Aorta (tissue), 5 donors: ENCODE measurements at places on chromosomes 13 and 19. TPM values are rescaled to one million over a fixed set of nuclear protein-coding genes. Genes with fewer than 3 reads are reported as not detected.

GRCh38 chr19:18297308-18297707 is 15.9 kb upstream of the JUND start:
- no peaks in the 10 kb centered on the region for H3K4me1 ChIP-seq
- no peaks in the 10 kb centered on the region for H3K27me3 ChIP-seq
- no peak for DNase-seq
- no peaks in the 10 kb centered on the region for H3K36me3 ChIP-seq
- H3K27ac ChIP-seq = no peak overlapping the region

GRCh38 chr13:31982124-31982523 is 49.5 kb upstream of the FRY start:
- no peak overlapping the region for H3K4me3 ChIP-seq
- no peaks in the 10 kb centered on the region for H3K36me3 ChIP-seq
- no peak for DNase-seq
- no peak overlapping the region for H3K27ac ChIP-seq
- no peaks in the 10 kb centered on the region for H3K4me1 ChIP-seq
- H3K27me3 ChIP-seq = no peaks in the 10 kb centered on the region

GRCh38 chr13:59354665-59355369 is 808.9 kb downstream of the DIAPH3 start:
- DNase-seq = no peak
- no peaks in the 10 kb centered on the region for H3K27me3 ChIP-seq
- H3K4me3 ChIP-seq = no peak overlapping the region
- no peaks in the 10 kb centered on the region for H3K4me1 ChIP-seq

DNA sequence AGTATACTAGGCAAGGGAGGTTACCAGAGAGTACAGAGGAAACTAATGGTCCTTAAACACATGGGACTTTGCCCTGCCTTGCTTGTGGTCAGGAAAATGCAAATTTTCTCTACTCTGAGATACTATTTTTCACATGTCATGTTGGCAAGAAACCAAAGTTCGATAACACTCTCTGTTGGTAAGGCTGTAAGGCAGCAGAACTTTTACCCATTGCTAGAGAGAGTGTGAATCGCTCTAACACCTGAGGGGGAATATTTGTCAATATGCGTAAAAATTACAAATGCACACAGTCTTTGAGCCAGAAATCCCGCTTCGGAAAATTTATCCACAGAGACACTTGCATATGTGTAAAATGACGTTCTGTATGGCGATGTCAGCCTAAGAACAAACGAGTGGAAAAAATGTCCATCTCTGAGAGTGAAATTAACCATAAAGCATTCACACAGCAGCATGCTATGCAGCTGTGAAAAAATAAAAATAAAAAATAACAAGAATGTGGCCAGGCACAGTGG is 9.5 kb upstream of the RFX1 start:
- no peaks in the 10 kb centered on the region for H3K36me3 ChIP-seq
- no peak overlapping the region for H3K4me3 ChIP-seq
- H3K4me1 ChIP-seq = no peaks in the 10 kb centered on the region
- no peak for DNase-seq
- no peak overlapping the region for H3K27ac ChIP-seq

Gene RAB3A
- total RNA-seq = 3.4 TPM

Gene CLDND2
- not detected for total RNA-seq
